ENCODE measurements at places on chromosomes 13 and 19.

GRCh38 chr13:97535614-97536013, 101.6 kb downstream of the RAP2A start:
- no peak for DNase-seq

DNA sequence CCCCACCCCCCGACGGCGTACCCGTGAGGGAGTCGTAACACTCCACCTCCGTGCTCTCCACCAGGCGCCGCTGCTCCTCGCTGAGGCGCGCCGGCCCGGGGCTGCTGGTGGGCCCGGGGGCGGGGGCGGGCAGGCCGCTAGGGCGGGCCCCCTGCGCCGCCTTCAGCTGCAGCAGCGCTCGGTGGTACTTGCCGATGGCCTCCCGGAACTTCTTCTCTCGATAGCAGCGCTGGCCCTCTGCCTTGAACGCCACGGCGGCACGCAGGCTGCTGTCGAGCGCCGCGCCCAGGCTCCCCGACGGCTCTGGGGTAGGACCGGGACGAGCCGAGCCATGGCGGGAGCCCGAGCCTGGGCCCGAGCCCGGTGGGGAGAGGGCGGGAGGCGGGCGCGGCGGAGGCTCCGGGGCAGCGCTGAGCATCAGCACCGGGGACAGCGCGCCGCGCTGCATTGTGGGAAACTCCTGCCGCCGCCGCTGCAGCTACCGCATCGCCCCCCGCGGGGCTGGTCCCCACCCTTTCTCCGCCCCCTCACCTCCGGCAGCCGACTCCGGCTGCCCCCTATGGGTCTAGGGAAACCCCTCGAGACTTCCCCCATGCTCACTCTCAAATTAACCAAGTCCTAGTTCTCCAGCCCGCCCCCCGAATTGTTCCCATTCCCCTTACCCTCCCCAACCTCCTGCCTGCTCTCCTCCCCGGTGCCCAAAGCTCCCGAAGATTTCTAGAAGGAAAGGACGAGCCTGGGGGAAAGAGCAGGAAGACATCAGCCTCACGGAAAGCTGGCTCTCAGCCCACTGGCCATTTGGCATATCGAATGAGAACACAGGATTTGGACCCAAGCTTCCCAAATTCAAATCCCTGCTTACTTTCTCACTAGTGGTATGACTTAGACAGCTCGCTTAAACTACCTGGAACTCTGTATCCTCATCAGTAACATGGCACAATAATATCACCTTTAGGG, at the start of gene TTC9B:
Gene TTC9B, minus strand, starts transcription at position 451 of the 957 bp plus-strand sequence. Its CDS starts 3 bp downstream, at position 448.
- peak; percentile 73 for DNase-seq

DNA sequence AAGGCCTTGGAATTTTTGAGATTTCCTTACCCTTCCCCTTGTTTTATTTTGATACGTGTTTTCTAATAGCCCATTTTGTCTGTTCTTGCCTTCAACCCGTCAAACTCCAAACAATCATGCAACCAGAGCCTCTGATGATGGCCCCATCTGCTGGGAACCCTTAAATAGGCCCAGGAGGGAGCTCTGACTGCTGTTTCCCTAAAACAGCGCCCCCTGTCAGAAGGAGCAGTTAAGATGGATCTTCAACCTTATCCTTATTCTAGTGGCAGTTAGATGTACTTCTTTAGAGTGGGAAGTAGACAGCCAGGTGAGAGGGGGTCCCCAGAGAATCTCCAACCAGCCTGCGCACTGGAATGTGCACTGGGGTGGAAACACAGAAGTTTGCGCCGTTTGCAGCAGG, 1031.0 kb upstream of the PCDH9 start:
- no peak for DNase-seq

- DNase-seq, result no peak
These were observed 762 bp upstream of the ADM5 start for GRCh38 chr19:49688531-49689132.

DNA sequence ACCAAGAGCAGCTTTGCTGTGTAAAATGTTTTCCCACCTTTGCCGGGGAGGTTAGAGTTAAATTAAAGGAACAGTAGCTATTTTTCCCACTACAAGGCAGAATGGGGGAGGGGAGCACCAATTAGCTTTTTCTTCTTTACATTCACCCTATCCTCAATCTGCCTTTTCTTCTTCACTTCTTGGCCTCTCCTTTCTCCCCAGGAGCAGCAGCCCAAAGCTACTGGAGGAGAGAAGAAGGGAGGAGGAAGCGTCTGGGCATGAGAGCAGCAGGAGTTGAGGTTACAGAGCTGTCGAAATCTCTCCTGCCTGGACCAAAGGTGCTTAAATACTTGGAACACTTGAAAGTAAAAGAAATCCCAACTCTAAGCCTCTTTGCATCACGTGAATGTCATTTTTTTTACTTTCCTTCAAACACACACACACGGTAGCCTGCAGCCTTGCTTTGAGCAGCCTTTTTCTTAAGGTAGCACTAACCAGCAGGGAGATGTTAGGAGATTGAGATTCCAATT, 39.0 kb upstream of the WASF3 start:
- DNase-seq, result peak; percentile 68

GRCh38 chr19:43739439-43740235, 15.1 kb downstream of the SMG9 start:
- no peak for DNase-seq

DNA sequence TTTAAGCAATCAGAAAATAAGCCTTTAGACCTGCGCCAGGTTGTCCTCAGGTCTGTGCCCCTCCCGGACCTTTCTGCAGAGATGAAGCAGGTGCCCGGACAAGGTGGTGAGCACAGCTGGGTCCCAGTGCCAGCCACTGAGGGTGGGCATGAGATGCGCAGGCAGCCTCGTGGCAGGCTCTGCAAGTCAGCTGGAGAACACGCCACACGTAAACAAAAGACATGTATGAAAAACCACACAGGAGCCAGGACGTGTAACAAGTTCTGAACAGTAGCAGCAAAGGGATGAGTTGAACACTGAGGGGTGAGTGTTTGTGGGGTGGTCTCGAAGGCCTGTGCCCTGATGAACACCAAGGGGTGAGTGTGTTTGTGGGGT, 68.8 kb upstream of the MCF2L start:
- DNase-seq, result no peak

GRCh38 chr13:28630869-28631268, 28.1 kb upstream of the POMP start:
- no peak for DNase-seq

DNA sequence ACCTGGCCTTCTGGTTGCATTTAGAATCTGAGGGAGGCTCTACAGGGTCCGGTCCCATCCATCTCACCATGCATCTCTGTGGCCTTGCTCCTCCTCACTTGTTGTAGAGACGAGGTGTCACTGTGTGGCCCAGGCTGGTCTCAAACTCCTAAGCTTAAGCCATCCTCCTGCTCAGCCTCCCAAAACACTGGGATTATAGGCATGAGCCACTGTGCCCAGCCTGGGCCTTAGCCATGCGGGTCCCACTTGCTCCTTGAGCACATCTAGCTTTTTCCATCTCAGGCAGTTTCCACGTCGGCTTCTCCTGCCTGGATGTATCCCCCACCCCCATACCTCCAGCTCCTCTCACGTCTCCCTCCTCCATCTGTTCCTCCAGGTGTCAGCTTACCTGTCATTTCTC, 9.8 kb downstream of the ELSPBP1 start:
- DNase-seq, result no peak

DNA sequence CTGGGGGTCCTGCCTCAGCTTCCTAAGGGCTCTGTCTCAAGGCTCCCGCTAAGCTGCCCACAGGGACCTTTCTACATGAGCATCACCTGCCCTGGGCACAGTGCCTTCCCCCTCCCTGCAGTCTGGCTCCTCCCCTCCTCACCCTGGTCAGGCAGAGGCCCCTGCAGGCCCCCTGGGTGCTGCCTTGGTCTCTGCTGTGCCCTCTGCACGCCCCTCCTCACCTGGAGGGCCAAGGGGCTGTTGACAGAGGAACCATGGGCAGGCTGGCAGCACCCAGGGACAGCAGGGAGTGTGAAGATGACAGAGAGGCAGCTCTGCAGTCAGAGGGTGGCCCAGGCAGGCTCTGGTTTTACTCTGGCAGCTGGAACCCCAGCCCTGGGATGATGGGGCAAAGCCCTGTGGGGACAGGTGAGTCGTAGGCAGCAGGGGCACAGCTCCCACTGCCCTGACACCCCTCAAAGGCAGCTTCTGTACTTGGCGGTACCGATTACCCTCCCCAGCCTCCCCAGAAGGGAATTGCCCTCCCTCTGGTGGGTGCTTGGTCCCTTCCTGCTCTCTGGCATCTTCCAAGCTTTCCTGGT, 43.1 kb downstream of the SUGP2 start:
- no peak for DNase-seq

- DNase-seq, result no peak
These were observed 921 bp upstream of the TEX29 start for GRCh38 chr13:111319521-111319920.

GRCh38 chr13:98586400-98587345, 9.8 kb upstream of the STK24 start:
- no peak for DNase-seq

- DNase-seq, result no peak
These were observed 110.9 kb downstream of the HS6ST3 start for GRCh38 chr13:96200810-96201209.

GRCh38 chr19:16654627-16655026, 5.3 kb downstream of the SMIM7 start:
- DNase-seq, result no peak

DNA sequence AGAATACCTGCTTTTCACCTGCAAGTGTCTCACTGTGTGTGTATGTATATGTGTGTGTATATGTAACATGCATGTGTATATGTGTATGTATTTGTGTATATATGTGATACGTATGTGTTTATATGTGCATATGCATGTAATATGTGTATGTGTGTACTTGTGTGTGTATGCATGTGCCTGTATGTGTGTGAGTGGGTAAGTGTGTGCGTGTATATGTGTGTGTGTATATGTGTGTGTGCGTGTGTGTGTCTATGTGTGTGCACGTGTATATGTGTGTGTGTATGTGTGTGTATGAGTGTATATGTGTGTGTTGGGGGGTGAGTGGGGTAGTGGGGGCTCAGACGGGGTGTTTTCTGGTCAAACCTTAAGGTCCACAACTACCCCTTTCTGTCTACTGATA, 192.6 kb upstream of the KL start:
- DNase-seq, result no peak

DNA sequence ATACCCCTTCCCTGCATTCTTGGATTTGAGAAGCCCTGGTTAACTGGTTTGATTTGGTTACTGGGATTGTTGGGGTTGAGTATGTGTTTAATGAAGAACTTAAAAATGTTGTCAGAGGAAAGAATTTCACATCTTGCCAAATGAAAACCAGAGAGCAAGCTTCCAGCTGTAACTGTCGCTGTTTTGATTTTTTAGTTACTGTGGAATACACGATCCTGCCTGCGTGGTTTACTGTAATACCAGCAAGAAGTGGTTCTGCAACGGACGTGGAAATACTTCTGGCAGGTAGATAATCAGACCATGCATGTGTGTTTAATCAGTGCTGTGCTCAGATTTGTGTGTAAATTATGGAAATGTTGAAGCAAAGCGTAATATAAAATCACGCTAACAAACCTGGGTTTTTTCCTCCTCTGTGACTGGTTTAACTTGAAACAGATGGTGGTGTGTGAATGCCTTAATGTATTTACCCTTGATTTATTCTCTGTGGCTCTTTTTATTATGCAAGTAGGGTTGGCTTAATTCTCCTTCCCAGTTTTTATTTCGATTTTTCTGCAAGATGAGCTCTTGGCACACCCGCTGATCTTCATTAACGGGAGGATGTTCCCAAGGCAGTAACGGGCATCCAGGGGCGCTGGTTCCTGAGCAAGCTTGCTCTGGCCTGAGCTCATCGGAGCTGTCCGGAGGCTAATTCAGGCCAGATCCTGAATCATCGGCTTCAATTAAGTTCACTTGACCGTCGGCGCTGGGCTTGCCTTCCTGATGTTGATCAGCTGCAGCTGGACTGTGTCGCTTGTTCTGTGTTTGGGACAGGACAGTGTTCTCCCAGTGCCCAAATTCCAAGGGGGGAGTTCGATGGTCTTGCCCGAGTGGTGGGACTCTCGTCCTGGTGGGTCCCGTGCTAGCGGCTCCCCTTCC, 16.0 kb downstream of the UPF1 start:
- peak; percentile 67 for DNase-seq
